Stimulated activated CD8-positive, alpha-beta memory T cell treated with anti-CD3 and anti-CD28 coated beads, Interleukin-7, amount 100 ng/mL, for 1 hour (primary cell): ENCODE measurements at places on chromosomes 12 and 14.

GRCh38 chr12:78756936-78757335 is 107.6 kb upstream of the SYT1 start:
- no peak for DNase-seq

GRCh38 chr12:28082096-28082495 is 108.2 kb upstream of the CCDC91 start:
- DNase-seq = no peak

DNA sequence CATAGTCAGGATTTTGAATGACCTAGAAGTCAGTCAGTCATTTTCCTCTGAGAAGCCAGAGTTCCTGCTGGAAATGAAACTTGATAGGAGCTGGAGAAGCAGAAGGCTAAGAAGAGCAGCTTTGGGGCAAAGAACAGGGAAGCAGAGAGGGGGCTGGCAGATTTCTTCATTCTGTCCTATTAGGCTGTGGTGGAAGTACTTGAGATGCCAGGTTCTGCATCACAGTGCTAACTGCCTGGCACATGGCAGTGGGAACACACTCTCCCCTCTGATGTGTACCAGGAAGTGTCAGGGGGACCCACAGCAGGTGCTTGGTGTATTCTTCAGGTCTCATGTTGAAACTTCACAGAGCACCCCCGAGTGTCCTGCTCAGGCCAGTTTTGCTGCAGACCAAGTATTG is 61.0 kb downstream of the SUSD6 start:
- no peak for DNase-seq

GRCh38 chr12:5068126-5068525 is 24.4 kb downstream of the KCNA5 start:
- DNase-seq = no peak

GRCh38 chr14:94376976-94377865 is 11.2 kb downstream of the SERPINA1 start:
- DNase-seq = no peak

DNA sequence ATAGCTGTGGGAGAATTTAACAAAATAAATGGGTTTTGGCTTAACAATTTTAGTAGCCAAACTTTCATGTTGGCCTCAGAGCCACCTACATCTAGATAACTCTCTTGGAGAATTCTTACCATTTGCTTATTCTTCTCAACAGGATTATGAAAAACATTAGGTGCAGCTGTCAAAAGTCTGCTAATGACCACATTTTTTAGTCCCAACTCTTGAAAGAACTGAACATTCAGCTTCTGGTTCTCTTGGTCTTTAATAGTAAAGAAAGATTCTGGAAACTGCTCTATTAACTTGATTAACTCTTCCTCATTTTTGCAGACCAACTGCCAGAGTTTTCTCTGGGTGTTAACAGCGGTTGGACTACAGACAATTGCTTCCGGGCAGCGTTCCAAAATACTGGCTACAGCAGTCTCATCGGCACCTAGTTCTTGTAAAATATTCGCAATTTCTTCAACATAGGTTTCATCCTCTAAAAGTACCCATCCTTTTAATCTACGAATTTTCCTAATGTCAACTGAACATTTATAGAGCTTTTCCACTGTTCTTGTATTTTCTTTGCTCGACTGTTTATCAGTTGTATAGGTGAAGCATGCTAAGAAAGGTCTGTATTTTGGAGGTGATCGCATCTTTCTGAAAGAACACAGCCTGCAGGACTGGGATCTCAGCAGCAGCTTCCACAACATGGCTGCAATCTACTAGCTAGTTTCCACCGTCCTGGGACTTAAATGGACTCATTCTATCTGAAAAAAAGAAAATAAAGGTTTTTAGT is 8.7 kb downstream of the MTERF2 start:
- DNase-seq = no peak

DNA sequence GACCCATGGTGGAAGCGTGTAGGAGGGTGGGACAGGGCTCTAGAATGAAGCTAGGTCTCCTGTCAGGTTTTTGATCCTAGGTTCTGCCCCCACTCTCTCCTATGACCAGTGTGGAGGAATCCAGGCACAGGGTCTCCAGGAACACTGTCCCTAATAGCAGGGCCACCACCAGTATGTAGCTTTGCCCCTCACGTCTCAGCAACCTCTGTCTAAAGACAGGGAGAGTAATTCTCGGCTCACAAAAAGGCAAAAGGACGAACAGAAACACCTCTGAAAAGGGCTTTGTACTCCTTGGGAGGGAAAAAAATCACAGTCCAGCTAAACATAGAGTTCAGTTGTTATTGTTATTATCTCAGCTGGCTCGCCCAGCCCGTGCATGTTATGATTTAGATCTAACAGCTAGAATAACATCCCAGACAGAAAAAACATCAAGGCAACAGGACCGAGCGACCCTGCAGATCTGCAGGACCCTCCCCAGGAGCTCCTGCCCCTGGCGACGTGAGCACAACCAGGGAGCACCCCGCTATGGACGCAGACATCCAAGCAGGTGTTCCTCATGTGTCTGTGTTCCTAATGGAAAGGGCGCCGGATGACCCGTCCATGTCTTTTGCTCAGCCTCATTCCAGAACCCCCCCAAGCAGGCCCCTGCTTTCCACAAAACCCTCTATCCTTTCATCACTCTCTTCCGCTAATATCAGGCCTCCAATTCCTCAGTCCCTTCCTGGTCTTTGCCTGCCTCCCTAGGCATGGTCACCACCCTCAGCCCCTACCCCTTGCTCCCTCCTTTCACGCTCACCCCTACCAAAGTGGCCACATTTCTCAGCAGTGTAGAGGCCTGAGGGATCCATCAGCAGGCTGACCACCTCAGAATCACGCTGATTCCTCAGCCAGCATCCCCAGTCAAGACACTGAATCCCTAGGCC is 14.2 kb upstream of the SLC6A12 start:
- DNase-seq = no peak

DNA sequence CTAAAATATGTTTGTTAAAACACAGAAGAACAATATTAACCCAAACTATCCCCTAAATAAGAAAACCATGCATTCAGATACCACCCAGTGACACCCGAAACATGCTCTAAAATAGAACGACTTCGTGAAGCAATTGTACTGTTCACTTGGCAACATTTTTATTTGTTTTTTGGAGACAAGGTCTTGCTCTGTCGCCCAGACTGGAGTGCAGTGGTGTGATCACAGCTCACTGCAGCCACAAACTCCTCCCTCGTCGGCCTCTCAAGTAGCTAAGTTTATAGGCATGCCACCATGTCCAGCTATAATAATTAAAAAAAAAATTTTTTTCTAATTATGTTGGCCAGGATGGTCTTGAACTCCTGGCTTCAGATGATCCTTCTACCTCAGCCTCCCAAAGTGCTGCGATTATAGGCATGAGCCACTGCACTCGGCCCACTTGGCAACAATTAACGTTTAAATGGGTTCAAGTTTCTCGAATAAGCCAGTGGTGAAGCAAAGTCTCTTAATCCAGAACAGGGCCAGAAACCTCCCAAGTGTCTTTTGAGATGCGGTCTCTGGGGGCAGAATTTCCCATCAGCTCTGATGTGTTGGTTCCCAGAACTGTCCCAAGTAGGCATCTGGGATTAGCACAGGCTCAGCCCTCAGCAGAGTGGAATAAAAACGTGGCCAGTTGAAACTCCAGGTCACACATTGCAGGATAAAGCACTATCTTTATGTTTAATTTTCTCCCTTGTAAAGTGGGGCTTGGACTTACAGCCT is 74.5 kb downstream of the TMCC3 start:
- no peak for DNase-seq

- DNase-seq = no peak
Measured at GRCh38 chr12:3802721-3803120, 49.8 kb upstream of the CRACR2A start.

DNA sequence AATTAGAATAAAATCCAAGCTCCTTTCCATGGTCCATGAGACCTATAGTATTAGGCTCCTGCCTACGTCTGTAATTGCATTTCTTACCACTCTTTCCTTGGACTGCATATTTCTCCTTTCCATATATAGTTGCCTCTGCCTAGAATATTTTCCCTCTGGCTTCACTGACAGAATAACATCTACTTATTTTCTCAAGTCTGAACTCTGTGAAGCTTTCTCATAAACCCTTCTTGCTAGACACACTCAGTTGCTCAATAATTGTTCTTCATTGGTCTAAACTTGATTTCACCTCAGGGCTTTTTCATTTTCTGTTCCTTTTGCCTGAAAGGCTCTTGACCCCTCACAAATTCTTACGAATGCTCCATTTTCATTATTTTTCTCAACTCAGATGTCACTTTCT is 36.9 kb upstream of the KRAS start:
- no peak for DNase-seq

DNA sequence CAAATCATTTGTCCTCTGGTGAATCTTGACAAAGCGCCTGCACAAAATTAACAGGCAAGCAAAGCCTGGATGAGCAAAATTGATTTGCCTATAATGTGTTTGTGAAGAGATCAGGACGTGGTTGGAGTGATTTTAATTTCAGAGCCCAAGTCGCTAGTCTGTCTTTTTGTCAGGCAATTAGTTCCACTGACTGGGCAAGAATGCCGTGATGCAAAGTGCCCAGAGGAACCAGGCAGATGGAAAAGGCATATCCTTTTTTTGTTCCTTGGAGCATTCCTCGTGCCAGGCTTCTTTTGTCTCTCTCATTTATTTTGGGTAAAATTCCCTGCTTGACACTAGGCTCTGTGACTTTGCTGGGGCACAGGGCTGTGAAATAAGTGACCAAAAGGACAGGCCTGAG is 65.9 kb upstream of the CCDC198 start:
- DNase-seq = no peak

- DNase-seq = no peak
Measured at GRCh38 chr12:3713483-3713882, 39.4 kb downstream of the CRACR2A start.

- peak; percentile 9 for DNase-seq
Measured at GRCh38 chr14:22039938-22040780, 366.5 kb upstream of the OR4E1 start.

GRCh38 chr14:47438650-47439140 is 236.7 kb downstream of the MDGA2 start:
- DNase-seq = no peak

GRCh38 chr12:72444566-72444965 is 172.4 kb downstream of the TRHDE start:
- no peak for DNase-seq

- peak; percentile 34 for DNase-seq
Measured at GRCh38 chr12:27703720-27704452, 6.7 kb upstream of the MRPS35 start.

DNA sequence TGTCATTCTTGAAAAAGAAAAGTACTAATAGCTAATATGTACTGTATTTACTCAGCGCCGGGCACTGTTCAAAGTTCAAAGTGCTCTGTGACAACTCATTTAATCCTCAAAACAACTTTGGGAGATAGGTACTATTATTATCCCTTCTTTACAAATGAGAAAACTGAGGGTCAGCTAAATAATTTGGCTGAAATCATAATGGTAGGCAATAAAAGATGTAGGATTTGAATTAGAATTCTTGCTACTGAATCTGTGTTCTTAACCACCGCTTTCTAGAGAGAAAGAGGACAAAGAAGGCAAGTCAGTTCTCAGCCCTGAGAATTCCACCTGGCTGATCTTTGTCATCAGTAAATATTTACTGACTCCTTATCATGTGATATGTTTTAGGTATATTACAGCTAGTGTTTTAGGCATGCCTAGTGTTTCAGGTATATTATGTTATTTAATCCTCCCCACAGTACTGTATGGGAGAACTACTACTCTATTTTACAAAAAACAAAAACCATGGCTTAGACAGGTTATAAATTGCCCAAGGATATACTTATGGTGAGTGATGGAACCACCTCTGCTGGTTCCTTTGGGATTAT is 205.7 kb upstream of the GZMB start:
- no peak for DNase-seq

GRCh38 chr12:57756406-57757341 is 1.8 kb downstream of the MARCHF9 start:
- DNase-seq = peak; percentile 40

- no peak for DNase-seq
Measured at GRCh38 chr12:115343601-115344000, 659.6 kb upstream of the TBX3 start.

- no peak for DNase-seq
Measured at GRCh38 chr12:2376908-2377657, 324.3 kb downstream of the CACNA1C start.
